Calu3 (cell line): ENCODE measurements at places on chromosomes 3 and 15. TPM values are rescaled to one million over a fixed set of nuclear protein-coding genes. Genes with fewer than 3 reads are reported as not detected.

DNA sequence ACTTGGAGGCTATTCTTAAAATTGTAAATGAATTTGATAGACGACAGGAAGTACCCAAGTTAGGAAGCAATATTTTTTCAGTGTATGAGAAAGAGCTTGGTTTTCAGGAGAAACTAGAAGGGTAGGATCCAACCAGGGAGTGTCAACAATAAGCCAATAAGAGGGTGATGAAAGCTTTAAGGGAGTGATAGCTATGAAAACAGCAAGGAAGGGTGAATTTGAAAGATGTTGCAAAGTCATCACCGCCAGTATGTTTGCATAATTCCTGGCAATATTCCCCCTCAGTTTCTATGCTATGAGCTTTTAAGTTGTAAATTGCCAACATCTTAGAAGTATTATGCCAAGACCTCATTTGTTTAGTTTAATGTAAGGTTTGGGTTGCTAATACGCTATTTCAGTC, 11.8 kb upstream of the CSTA start:
- no peak for DNase-seq

- DNase-seq: no peak
Measured at GRCh38 chr3:12796171-12797123, at the start of gene CAND2. TSS of gene CAND2 (plus strand) at chr3:12796680. CDS start at chr3:12796721, 41 bp downstream.

DNA sequence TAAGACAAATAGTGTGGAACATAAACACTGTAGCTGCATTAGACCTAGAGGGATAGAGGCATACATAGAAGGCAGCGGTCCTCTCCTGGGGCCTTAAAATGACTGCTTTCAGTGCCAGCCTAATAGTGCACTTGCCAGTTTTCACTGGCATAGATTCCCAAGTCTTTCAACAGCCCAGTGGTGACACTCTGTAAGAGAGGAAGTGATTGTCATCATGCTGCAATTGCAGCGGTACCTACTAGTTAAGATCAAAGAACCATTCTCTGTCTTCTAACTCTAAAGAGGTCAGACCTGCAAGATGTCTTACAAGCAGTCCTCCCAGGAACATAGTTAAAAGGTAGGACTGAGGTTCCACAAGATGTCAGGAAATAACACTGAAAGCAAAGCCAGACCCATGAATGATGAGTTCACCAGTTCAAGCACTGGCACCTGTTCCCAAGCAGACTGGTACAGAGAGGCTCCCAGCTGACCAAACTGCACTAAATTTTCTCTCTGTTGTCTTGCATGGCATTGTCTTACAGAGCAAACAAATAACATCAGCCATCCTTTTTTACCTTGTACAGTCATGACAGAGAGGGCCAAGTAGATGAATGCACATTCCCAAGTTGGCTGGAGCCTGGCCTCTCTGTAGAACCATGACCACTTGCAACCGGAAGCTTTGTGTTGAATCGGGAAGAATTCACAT, 100.5 kb upstream of the SKOR1 start:
- no peak for DNase-seq

DNA sequence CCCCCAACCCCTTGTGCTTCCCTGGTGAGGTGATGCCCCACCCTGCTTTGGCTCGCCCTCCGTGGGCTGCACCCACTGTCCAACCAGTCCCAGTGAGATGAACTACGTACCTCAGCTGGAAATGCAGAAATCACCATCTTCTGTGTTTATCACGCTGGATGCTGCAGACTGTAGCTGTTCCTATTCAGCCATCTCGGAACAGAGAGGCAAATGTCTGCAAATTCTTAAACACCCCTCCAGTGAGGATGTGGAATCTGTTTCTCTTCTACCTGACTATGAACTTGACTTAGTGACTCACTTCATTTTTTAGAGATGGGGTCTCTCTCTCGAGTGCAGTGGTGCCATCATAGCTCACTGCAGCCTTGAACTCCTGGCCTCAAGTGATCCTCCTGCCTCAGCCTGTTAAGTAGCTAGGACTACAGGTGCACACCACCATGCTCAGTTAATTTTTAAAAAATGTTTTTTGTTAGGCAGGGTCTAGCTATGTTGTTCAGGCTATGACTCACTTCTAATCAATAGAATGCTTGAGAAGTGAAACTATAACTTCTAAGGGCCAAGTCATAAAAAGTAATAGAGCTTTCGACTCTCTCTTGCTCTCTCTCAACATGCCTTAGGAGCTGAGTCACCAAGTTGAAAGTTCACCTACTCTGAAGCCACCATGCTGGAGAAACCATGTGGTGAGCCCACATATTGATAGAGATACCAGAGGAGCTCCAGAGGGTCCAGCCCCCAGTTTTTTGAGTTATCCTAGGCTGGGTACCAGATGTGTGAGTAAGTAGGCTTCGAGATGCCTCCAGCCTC, 11.5 kb upstream of the PARP14 start:
- DNase-seq: peak; percentile 61

DNA sequence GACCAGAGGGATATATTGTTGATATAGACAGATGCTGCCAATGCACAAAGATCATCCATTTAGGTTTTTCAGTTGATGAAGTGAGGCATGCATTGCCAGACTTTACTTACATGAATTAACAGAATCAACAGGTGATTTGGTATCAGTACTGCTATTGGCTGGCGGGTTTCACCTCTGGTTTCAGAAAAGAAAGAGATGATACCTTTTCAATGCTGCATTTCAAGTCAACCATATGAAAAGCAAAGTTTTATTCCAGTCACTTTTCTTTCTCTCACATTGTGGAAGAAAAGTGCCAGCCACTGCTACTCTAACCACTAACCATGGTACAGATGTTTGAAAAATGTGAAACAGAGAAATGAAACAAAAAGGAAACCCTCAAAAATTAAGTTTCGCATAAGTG, 289.1 kb downstream of the TIGIT start:
- DNase-seq: no peak

GRCh38 chr3:186277268-186277909, 84.6 kb downstream of the DGKG start:
- DNase-seq: peak; percentile 41

- DNase-seq: no peak
Measured at GRCh38 chr3:30668051-30668609, 61.7 kb downstream of the TGFBR2 start.

GRCh38 chr15:68557469-68558317, 21.1 kb upstream of the CORO2B start:
- no peak for DNase-seq

CCK gene
- not detected in 2 replicates for total RNA-seq

SLC12A6 gene
- 3.8 and 4.2 TPM in 2 replicates for total RNA-seq

GOLGA6L7 gene
- not detected in 2 replicates for total RNA-seq
